ENCODE measurements at places on chromosomes 1 and 21.
A peak's percentile ranks its signal among the peaks of the same experiment; 100 is the strongest.

GRCh38 chr1:118302145-118302544, 117.1 kb upstream of the SPAG17 start:
- DNase-seq, result no peak

GRCh38 chr1:182003953-182004586, 57.4 kb downstream of the ZNF648 start:
- peak; percentile 55 for DNase-seq

GRCh38 chr1:194289569-194290266, 1103.3 kb upstream of the B3GALT2 start:
- DNase-seq, result no peak

DNA sequence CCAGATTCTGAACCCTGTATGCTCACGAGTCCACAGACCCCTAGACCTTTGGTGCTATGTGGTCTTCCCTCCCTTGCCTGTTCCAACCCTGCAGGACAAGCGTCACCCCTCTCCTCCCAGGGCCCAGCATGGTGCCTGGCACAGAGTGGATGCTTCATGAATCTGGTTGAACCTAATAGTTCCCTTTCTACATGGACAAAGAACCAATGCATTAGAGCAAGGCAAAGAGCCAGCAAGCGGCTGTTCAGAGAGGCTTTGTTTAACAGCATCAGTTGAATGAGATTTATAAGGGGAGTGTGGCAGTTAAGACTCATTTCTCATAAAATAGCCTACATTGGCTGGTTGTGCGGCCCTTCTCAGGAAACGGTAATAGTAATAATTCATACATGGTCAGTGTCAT, 14.9 kb downstream of the SLC26A9 start:
- DNase-seq, result no peak

DNA sequence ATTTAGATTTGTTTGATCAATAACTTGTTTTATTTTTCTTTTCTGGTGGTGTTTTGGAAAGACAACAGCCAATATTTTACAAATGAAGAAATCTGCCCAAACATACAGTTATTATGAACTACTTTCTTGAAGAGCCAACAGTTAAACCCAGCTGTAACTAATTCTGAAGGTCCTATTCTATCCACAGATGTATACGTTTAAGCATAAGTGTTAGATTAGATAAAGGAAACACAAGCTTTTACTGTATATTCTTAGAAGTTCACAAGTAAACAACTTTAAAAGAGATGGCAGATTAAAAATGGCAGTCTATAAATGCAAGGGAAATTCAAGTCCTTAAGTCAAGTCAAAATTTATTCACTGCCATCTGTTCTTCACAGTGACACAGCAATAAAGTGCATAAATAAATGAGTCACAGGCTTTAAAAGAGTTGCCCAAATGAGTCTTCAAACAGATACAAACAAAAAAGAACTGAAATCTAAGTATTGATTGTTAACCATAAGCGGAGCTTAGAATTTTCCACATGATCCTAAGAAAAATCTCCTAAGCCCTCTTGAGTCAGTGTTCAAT, 49.9 kb upstream of the KCNH1 start:
- DNase-seq, result no peak

GRCh38 chr1:208048904-208049303, 138.0 kb upstream of the CD34 start:
- DNase-seq, result no peak

DNA sequence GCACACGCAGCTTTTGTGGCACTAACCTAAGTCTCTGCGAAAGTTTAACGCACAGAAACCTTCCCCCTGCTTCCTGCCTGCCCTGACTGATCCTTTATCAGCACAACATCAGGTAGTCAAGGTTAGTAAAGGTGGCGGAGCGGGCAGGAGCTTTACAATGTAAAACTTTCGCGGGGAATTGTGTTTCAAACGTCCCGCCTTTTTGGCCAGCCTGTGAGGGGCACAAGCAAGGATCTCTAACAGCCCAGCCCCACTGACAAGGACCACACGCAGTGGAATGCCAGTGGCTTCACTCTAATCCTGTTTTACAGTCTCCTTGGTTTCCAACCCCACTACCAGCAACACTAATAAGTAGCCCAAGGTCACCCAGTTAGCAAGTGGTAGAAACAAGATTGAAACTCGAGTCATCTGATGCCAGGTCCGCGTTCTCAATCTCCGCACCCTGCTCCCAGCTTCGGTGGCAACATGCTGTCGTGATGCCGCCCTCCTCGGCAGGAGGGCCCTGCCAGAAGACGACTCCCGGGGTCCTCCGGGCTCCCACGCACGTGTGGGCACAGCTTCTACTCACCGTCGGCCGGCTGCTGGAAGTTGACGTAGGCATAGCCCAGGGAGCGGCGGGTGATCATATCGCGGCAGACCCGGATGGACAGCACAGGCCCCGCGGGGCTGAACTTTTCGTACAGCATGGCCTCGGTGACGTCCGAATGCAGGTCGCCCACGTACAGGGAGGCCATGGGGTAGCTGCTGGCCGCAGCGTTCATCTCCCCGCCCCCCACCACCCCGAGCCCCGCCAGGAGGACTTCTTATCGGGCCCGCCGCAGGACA, 1.2 kb downstream of the PABPC4 start:
- DNase-seq, result peak; percentile 69

GRCh38 chr1:109391626-109392025, 6.1 kb downstream of the SORT1 start:
- no peak for DNase-seq

GRCh38 chr1:240496941-240497340, 115.0 kb downstream of the GREM2 start:
- DNase-seq, result no peak

GRCh38 chr21:35981514-35982070, 78.7 kb downstream of the SETD4 start:
- DNase-seq, result no peak

DNA sequence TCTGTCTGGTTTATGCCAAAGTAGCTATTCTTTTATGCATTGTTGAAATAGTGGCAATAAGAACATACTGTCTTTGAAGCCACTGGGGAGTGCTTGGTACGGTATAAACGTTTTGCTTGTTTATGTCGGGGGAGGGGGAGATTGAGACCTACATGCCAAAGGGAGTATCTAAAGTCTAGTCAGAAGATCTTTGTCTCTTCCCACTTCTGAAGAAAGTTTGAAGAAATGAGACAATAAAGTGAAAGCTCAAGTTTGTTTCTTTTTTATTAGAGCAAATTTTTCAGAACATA, 6.8 kb downstream of the AKIRIN1 start:
- DNase-seq, result no peak

Measured in left ventricle myocardium superior (tissue), 1 donor.